ENCODE measurements at places on chromosomes 5 and 9.

- no peak for DNase-seq
Measured at GRCh38 chr5:61309115-61309514, 22.9 kb upstream of the ZSWIM6 start.

DNA sequence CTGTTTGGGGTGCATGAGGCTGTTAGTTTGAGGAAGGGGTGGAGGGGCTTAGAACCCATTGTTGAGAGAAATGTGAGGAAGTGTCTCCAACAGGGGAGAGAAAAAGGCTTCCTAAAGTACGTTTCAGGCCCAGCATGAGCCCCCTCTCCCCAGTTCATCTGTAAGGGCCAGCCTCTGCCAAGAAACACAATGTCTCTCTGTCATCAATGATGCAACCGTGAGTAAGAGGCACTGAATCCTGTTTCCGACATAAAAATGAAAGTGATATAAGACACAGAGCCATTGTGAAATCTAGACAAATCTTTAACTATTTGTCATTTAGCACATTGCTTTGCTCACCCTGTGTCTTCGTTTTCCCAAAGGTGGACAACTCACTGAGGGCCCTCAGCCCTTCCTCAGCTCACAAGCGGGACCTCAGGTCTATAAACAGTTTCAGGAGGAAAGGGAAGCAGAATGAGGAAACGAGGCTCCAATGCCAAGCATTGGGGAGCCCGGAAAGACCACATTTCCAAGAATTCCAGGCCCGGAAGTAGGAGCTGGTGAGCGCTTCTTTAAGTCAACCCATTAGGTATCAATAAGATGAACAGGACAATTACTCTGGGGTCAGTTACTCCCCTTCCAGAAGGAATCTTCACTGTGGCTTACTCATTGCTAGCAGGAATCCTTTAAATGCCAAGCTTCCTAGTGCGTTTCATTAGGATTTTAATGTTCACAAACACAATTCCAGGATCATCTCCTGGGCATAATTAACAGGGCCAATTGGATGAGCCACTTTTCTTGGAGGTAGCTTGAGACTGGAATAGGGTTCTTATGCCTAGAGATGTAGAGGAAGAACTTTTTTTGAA, 59.0 kb upstream of the KLF4 start:
- no peak for DNase-seq

DNA sequence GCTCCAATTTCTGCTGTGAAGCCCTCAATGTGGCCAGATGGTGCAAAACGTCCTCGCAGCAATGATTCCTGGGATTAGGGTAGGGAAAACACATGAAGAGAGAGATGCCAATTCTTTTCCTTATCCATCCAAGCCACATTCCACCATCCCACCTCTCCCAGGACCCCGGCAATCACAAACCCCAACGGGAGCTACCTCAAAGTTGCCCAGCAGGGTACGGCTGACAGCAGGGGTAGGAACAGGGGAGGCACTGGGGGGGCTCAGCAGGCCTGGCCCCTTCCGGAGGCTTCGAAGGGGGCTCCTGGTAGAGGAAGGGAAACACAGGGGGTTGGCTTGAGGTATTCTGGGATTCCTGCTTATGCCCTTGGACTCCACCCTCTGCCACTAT, 3.4 kb upstream of the STOML2 start:
- DNase-seq: no peak

DNA sequence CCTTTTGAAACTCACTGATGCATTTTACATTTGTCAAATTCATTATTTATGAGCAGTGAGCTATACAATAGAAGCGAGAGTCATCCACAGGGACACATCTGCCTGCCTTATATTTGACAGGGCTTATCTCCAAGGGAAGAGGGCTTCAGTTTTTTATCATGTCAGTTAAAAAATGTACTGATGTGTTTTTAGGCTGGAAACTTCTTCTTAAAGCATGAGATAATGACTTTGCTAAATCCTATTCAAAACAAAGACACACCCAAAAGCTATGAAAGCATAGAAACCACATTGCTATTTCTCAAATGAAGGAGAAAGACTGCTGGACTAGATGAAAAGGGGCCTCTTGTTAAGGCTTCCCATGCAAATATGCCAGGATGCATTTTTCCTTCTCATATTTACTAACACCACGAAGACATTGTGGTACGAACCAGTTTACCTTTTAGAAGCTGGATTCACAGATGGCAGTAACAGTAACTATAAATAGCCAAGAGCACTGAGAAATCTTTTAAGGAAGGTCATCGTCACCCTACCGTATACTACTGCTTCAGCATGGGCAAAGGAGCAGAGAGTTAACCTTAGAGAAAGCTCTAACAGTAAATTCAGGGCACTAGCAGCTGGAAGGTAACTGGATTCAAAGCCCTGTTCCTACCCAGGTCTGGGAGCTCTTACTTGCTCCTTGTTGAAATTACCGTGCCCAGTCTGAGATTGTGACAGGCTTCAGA, 86.3 kb upstream of the IFNK start:
- no peak for DNase-seq

GRCh38 chr5:88085462-88085861, 183.2 kb downstream of the TMEM161B start:
- no peak for DNase-seq

- DNase-seq: no peak
Measured at GRCh38 chr5:124355928-124356327, 390.5 kb downstream of the ZNF608 start.

GRCh38 chr5:124920909-124921666, 174.6 kb upstream of the ZNF608 start:
- DNase-seq: no peak

DNA sequence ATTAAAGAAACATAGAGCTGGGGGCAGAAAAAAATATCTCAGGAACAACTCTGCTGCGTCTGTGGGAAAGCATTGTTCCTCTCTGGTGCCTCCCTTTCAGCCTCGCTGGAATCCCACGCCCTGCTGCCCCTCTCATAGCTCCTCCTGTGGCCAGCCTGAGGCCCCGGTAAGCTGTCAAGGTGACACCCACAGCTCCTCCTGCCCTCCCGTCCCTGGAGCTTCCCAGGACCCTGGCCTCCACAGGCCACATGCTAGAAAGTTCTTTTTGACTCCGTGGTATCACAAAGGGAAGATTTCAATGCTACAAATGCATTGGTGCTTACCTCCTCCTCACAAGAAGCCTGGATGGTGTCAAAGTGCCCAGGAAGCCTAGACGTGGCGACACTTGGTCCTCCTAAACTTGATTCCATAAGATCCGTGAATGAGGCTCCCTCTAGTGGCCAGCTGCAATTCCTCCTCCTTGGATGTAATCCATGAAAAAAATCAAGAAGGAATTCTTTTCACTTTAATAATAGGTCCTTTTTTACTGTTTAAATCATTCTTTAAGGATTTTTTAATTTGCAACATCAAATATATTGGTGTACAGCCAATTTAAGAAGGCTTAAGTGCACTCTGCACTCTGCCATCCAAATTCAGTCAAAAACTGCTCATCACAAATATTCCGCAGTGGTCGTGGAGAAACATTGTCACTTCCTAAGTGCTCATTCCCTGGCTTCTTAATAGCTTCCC, 104.9 kb downstream of the CFAP90 start:
- no peak for DNase-seq

DNA sequence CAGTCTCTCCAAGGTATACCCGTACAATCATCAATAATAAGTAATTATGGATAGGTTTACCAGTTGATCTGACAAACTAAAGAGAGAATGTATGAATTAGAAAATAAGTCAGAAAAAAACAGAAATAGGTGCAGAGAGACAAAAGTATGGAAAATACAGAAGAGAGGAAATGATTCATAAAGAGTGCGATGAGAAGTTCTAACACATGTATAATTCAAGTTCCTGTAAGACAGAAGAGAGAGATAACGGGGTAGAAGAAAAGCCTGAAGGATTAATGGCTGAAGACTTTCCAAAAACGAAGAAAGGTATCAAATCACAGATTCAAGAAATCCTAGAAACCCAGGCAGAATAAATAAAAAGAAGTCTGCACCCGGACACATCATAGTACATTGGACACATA, 16.2 kb upstream of the SMU1 start:
- no peak for DNase-seq

GRCh38 chr5:103847060-103847459, 284.5 kb upstream of the NUDT12 start:
- DNase-seq: no peak

DNA sequence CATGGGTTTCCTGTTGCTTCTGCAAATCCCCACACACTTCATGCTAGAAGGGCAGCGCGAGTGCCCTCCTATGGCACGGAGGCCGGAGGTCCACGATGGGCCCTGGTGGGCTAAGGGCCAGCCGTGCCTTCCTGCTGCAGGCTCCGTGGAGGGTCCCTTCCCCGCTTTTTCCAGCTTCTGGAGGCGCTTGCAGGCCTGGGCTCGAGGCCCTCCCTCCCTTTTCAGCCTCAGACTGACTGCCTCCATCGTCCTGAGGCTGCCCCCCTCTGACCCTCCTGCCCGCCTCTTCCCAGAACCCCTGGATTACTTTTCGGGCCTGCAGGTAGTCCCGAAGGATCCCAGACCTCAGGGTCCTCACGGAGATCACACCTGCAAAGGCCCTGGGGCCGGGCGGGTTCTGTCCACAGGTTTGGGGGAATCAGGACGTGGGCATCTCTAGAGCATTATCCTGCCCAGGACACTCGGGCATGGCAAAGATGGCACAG, 3.2 kb upstream of the TERT start:
- DNase-seq: no peak

All from activated naive CD8-positive, alpha-beta T cell treated with anti-CD3 and anti-CD28 coated beads, Interleukin-2, amount 50 U/mL, for 16 hours (primary cell).